ENCODE measurements at places on chromosomes 7 and 10.

DNA sequence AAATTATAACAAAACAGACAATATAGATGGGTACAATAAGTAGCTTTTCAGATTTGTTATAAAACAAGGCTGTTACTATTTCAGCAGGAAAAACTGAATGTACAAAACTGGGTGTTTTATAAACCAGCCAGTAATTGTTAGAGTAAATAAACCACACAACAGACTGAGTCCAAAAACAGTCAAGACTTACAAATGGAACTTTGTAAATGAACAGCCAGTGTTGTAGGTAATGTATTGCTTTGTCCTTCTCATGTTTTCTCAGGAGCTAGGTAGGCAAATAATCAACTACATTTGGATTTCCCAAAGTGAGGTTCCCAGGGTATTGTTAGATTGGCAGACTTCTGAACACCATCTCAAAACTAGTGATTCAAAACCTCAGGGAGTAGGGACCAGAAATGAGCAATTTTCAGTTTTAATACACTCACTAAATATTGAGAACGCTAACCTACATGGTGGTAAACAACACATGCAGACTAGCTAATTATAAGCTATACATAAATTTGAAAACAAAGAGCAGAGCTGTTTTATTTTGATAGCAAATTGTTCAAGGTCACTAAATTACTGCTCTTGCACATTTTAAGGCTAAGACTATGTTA lies 36.2 kb downstream of the HERPUD2 start:
- no peak for DNase-seq

GRCh38 chr10:35223016-35223415 lies 96.4 kb downstream of the CREM start:
- no peak for DNase-seq

DNA sequence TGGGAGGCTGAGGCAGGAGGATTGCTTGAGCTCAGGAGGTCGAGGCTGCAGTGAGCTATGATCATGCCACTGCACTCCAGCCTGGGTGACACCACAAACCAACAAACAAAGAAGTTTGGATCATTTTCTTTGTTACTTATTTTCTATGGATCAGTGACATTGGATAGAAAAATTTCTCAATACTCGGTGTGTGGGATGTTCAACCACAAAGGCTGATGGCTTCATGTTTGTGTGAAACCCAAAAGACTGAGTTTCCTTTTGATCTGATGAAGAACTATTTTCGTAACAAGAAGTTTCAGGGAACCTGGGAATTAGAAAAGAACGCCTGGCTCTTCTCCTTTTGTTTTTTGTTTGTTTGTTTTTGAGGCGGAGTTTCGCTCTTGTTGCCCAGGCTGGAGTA lies 104.0 kb downstream of the HOXA1 start:
- DNase-seq = no peak

DNA sequence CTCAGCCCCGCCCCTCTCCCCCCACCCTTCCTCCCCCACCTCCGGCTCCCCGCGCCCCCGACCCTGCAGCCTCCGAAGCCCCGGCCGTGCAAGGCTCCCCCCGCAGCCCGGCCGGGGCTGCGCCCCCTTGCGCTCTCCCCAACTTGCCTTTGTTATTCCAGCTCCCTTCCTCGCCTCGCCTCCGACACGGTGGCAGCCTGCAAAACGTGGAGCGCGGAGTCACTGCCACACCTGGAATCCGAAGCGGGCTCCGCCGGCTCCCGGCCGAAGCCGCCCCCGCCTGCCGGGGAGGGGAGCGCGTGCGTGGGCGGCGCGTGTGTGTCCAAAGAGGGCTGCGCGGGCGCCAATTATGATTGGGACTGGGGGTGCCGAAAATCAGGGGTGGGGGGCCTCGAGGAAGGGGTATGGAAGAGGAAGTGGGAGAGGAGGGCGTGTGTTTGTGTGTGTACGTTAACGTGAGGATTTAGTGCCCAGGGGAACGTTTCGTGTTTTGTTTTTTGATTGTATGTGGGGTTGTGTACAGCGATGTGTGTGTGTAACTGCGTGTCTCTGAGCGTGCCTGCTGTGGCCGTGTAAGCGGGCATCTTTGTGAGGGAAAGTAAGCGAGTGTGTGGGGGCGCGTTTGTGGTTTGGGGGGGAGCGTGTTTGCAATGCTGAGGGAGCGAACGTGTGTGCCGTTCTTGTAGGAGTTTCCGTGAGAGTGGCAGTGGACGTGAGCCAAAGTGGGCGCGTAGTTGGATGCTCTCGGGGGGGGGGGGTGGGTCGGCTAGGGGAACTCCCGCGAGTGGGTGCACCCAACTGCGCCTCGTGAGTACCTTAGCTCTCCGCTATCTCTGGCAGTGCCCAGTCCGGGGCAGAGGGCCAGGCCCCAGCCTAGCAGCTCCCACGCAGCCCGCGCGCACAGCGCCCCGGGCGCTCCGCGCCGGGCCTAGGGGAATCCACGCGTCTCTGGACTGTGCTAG lies 1.2 kb upstream of the ZMIZ1 start:
- peak; percentile 79 for DNase-seq

- no peak for DNase-seq
Measured at GRCh38 chr10:124641282-124642087, 102.7 kb downstream of the FAM53B start.

DNA sequence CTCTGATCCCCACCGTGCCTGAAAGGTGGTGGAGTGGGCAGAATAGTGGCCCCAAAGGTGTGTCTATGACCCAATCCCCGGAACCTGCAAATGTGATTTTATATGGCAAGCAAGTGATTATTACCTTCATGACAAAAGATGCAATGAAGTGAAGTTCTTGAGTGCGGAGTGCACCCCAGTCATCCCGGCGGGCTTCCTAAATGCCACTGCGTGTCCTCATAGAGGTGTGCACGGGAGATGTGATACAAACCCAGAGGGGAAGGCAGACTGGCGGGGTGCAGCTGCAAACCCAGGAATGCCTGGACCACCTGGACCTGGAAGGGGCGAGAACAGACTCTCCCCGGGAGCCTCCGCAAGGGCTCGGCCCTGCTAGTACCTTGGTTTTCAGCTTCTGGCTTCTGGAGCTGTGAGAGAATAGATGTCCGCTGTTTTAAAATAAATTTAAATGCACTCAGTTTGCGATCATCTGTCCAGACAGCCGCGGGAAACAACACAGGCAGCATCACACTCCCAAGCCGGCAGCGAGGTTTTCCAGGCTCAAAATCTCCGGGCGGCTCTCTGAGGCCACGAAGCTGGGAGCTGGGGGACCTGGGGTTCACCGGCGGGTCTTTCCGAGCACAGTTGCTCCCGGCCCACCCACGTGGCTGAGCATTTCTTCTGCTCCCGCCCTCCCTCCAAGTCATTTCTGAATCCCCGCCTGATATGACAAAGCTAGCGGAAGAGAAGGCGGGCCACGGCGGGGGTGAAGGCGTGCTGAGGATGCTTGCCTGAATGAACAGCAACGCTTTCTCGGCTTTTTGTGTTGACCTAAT lies 50.4 kb upstream of the EBF3 start:
- DNase-seq = no peak

DNA sequence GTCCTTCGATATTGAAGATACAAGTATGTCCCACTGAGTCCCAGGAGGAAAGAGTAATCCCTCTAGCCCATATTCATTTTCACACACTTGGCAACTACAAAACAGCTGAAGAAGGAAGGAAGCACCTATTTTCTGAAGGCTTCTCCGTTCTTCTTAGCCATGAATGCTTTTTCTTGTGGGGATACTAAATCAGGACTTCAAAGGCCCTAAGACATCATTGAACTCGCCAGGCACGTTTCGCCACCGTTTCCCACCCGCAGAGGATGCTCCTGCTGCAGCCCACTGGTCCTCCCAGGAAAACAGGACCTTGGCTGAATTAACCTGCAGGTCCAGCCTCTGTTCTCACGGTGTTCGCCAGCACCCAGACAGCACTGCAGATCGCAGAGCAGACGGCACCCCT lies 561.5 kb downstream of the DNAJB6 start:
- DNase-seq = no peak

DNA sequence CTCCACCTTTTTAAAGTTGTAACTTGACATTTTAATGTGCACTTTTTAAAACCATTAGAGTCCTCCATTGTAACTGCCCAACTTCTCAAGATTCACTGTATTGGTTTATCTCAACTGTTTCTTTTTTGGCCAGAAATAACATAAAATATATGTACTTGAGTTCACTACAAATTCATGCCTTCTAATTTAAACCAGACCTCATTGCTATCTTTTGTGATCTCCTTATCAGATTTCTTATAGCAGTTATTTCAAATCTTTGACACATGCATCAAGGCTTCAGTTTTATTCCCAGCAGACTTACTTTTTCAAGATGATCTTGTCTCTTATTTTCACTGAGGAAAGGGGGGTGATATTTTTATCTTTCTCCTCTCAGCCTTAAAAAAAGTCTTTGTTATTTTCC lies 154.3 kb downstream of the PHF14 start:
- no peak for DNase-seq

GRCh38 chr10:99548041-99548530 lies 15.3 kb downstream of the NKX2-3 start:
- DNase-seq = no peak

- DNase-seq = no peak
Measured at GRCh38 chr7:47967123-47967522, 12.3 kb downstream of the HUS1 start.

- DNase-seq = no peak
Measured at GRCh38 chr7:96775046-96775445, 65.4 kb upstream of the SEM1 start.

GRCh38 chr10:78634389-78634815 lies 434.4 kb upstream of the ZMIZ1 start:
- no peak for DNase-seq

GRCh38 chr10:13716081-13717071 lies 129.6 kb downstream of the PRPF18 start:
- no peak for DNase-seq

DNA sequence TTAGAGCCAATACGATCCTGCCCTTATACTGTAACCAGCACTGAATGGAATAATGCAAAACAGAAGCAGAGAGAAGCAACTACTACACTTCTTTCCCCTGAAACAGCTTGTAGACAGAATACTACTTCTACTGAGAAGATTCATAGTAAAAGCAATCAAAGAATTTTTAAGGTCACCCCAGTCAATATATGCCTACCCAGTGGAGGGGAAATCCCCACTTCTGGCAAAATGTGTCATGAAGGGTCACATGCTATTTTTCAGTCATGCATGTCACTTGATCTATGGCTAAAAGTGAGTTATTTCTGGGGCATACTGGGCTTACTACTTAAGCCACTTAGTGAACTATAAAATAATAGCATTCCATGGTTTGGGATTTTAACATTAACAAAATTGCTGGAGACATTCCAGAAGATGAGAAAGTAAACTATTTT lies 25.6 kb downstream of the IRF5 start:
- peak; percentile 26 for DNase-seq

GRCh38 chr10:58638388-58638787 lies 125.7 kb downstream of the BICC1 start:
- no peak for DNase-seq

GRCh38 chr10:1658658-1659057 lies 78.7 kb downstream of the ADARB2 start:
- no peak for DNase-seq

GRCh38 chr7:92708111-92709042 lies 118.2 kb upstream of the FAM133B start:
- DNase-seq = no peak

DNA sequence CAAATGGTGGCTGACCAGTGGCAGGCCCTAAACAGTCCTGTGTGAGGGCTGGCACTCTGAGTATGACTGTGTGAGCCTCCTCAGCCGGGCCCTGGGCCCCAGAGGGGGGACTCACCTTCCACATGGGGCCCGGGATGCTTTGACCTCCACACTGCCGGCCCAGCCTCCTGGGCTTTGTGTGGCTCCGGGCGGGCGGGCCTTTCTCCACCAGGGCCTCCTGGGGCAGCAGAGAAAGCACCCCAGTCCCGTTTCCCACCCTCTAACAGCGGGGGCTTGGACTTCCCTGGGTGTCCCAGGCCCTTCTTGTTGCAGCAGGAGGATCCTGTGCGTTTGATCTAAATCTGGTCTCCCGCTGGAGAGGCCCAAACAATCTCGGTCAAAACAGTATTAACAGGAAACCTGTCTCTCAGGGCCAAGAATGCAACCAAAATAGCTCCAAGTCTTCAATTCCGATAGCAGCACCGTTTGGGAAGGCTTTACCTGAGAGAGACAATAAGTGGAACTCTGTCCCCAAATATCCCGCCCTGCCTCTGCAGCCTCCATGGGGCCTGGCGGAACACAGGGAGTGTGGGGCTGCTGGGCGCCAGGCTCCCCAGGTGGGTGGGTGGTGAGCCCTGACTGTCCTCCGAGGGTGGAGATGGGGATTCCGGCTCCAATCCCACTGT lies 104.8 kb upstream of the ZNF32 start:
- no peak for DNase-seq

GRCh38 chr7:5429857-5430611 lies 6.4 kb upstream of the TNRC18 start:
- DNase-seq = no peak

- DNase-seq = no peak
Measured at GRCh38 chr10:80333983-80334382, 22.6 kb downstream of the DYDC1 start.

DNA sequence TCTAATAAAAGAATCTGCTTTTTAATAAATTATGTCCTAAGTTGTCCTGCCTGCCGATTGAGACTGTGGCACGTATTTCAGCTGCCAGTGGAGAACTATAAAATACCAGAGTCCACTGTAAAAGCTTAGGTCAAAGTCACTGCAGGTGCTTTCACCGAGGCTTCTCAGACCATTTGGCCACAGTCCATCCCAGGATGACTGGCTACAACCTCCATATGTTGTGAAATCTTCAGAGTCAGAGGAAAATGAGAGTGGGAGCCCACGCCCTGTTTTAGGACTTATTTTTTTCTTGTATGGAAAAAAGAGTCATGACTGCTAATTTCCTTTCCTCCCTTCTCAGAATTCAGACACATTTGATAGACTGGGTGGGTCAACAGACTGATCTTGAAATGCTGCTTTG lies 182.9 kb downstream of the ANK3 start:
- DNase-seq = no peak

- no peak for DNase-seq
Measured at GRCh38 chr10:16656895-16657294, 135.2 kb upstream of the C1QL3 start.

DNA sequence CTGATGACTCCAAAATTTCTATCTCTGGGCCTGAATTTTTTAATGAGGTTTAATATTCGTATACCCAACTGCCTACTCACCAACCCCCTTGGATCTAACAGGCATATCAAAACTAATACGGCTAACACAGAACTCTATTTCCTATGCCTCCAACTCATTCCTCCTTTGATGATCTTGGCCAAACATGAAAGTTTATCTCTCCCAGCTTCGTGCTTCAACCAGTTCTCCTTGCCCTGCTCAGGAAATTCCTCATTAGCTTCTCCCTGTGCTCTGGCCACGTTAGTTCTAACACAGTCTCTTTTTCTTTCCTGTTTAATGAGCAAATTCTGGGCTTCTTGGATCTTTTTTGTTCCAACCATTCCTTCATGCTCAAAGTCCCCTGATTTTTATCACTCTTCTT lies 138.9 kb upstream of the PTN start:
- DNase-seq = no peak

DNA sequence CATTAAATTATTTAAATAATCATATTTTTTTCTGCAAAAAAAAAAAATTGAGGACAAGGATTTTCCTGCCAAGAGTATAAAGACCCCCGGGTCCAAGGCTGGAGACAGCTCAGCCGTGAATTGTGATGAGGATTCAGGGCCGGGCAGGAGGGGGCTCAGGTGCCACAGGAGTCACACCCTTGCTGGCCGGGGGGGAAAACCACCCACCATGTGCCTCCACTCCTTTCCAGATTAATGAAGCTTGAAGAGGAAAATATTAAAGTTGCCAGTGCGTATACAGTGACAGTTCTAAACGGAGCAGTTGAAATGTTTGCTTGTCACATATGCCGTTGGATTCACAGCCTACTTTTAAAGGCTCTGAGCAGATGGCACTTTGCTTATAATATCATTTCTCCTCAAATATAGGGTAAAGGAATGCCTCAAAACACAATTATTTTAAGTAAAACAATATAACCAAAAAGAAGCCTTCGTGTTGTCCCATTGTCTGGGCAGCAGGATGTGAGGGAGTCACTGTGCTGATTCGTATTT lies 49.6 kb downstream of the ADARB2 start:
- no peak for DNase-seq

All from T-helper 1 cell (primary cell).